DND-41 (cell line): ENCODE measurements at places on chromosomes 5 and 9.

- no peak for DNase-seq
- no peaks in the 10 kb centered on the region for H3K4me1 ChIP-seq
- no peak overlapping the region for H3K27ac ChIP-seq
Measured at GRCh38 chr5:177419046-177419445, 7.4 kb upstream of the GRK6 start.

DNA sequence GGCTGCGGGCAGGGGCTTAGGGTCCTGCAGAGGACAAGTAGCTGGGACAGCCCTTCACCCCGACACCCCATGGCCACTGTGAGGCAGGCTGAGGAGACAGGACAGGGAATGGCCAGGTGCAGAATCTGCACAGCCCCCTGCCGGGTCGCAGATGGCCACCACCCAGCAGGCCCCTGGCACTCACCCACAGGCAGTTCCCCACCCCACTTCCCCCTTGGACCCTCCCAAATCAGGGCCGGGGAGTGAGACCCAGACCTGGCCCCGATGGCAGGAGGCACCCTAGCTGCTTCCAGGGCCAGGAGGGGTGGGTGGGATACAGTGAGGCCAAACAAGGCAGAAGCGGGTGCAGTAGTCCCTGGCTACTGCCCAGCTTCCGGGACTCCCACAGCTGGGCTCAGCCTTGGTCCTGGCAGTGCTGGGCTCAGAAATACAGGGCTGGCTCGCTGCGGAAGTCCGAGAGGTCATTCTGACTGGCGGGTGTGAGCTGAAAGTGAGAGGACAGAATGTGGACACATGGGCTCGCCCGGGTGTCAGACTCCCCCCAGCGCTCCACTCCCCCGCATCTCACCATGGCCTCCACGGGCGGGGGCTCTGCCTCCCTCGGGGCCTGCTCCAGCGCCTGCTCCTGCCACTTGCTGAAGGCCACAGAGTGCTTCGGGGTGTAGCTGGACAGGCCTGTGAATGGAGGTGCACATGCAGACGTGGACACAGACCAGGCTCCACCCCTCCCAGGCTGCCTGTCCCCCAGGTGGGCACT, 3.4 kb downstream of the SSNA1 start:
- no peak for DNase-seq
- H3K36me3 ChIP-seq: peaks cover 32% of the 10 kb centered on the region
- H3K4me1 ChIP-seq: peaks cover 30% of the 10 kb centered on the region
- no peaks in the 10 kb centered on the region for H3K27me3 ChIP-seq
- H3K4me3 ChIP-seq: no peak overlapping the region
- H3K27ac ChIP-seq: no peak overlapping the region

DNA sequence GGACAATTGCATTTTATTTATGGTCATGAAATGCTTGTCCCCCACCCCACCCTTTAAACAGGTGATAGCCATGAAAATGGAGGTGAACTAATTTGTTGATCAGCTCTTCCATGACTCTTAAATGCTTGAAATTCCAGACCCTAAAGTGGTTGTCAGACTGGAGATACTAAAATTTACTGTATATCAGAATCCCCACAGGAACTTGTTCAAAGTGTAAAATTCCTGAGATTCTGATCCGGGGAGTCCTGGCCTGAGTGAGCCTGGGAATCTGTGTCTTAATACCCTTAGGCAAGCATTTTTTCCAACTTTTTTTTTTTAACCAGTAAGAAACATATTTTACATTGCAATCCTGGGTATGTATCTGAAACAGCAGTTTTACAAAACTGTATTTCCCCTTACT, 4.7 kb downstream of the SKP2 start:
- DNase-seq: no peak
- H3K27ac ChIP-seq: no peak overlapping the region
- H3K4me3 ChIP-seq: no peak overlapping the region
- H3K36me3 ChIP-seq: peaks cover 87% of the 10 kb centered on the region

DNA sequence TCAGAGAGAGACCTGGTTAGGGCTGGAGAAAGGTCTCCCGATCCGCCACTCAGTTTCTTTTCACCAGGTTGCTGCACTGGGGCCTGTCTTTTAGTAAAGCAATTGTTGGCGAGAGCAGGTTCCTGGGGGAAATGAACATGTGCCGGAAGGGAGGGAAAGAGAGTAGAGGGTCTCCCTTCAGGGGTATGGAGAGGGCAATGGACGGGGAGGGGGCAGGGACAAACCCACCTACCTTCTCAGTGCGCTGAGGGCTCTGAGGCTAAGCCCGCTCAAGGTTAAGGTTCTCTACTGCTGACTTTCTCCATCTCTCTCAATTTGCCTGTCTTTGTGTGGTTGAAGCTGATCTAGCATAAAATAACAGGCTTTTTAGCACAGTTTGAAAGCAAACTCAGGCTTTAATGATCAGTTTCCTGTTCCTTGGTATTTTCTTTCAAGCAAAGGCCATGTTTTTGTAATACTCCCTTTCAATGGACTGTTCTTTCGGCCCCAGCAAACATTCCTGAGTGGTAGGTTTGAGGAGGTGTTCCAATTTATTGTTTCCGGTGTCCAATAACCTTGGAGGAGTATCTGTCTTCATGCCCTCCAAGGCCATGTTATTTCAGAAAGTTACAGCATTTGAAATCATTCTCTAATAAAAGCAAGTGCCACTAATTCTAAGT, 25.5 kb upstream of the TRAF1 start:
- no peaks in the 10 kb centered on the region for H3K27me3 ChIP-seq
- H3K27ac ChIP-seq: no peak overlapping the region
- H3K4me1 ChIP-seq: no peaks in the 10 kb centered on the region
- H3K36me3 ChIP-seq: no peaks in the 10 kb centered on the region

GRCh38 chr5:8691221-8691620, 822.3 kb downstream of the MTRR start:
- no peaks in the 10 kb centered on the region for H3K36me3 ChIP-seq
- no peak for DNase-seq
- H3K27me3 ChIP-seq: no peaks in the 10 kb centered on the region
- H3K27ac ChIP-seq: no peak overlapping the region
- no peaks in the 10 kb centered on the region for H3K4me1 ChIP-seq

DNA sequence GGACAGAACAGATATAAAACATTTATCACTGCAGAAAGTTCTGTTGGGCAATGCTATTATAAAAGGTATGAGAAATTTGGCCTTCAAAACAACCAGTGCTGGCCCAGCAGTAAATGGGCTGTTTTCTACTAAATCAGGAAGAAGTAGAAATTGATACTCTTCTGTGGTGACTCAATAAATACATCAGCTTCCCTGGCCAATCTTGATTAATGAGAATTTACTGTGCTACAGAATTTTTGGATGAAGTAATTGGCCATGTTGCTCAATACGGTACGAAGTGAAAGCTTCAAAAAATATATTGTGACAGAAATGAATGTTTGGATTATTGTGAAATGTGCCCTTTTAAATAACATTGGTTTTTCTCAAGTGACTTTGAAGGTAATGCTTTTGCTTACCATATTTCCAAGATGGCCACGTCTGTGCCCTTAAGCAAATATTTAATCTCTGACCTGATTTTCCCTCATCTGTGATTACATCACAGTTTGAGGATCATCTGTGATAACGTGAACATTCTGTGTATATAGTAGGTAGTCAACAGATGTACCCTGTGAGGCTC, 4.2 kb downstream of the DNAJA1 start:
- H3K4me1 ChIP-seq: peaks cover 53% of the 10 kb centered on the region
- no peaks in the 10 kb centered on the region for H3K27me3 ChIP-seq
- H3K36me3 ChIP-seq: peaks cover 88% of the 10 kb centered on the region
- H3K4me3 ChIP-seq: no peak overlapping the region
- DNase-seq: no peak
- no peak overlapping the region for H3K27ac ChIP-seq

GRCh38 chr5:78886341-78887230, 98.5 kb downstream of the ARSB start:
- no peak overlapping the region for H3K4me3 ChIP-seq
- no peak for DNase-seq
- H3K27ac ChIP-seq: no peak overlapping the region

- no peaks in the 10 kb centered on the region for H3K27me3 ChIP-seq
- H3K4me3 ChIP-seq: no peak overlapping the region
- peaks cover 17% of the 10 kb centered on the region for H3K36me3 ChIP-seq
- H3K27ac ChIP-seq: no peak overlapping the region
Measured at GRCh38 chr9:37574241-37574721, 1.9 kb downstream of the FBXO10 start.

GRCh38 chr9:119009249-119009648, 360.0 kb downstream of the BRINP1 start:
- no peak for DNase-seq
- H3K27ac ChIP-seq: no peak overlapping the region
- H3K4me1 ChIP-seq: no peaks in the 10 kb centered on the region
- no peaks in the 10 kb centered on the region for H3K36me3 ChIP-seq
- no peak overlapping the region for H3K4me3 ChIP-seq

- DNase-seq: no peak
- H3K36me3 ChIP-seq: no peaks in the 10 kb centered on the region
- H3K27ac ChIP-seq: no peak overlapping the region
- H3K27me3 ChIP-seq: no peaks in the 10 kb centered on the region
- no peak overlapping the region for H3K4me3 ChIP-seq
- H3K4me1 ChIP-seq: no peaks in the 10 kb centered on the region
Measured at GRCh38 chr5:34674187-34674586, 18.1 kb downstream of the RAI14 start.

GRCh38 chr5:129003232-129003631, 37.9 kb downstream of the SLC27A6 start:
- H3K4me3 ChIP-seq: no peak overlapping the region
- no peaks in the 10 kb centered on the region for H3K4me1 ChIP-seq
- no peak overlapping the region for H3K27ac ChIP-seq

GRCh38 chr9:127683723-127684122, 23.1 kb upstream of the CFAP157 start:
- DNase-seq: no peak
- H3K27ac ChIP-seq: no peak overlapping the region
- no peaks in the 10 kb centered on the region for H3K27me3 ChIP-seq

DNA sequence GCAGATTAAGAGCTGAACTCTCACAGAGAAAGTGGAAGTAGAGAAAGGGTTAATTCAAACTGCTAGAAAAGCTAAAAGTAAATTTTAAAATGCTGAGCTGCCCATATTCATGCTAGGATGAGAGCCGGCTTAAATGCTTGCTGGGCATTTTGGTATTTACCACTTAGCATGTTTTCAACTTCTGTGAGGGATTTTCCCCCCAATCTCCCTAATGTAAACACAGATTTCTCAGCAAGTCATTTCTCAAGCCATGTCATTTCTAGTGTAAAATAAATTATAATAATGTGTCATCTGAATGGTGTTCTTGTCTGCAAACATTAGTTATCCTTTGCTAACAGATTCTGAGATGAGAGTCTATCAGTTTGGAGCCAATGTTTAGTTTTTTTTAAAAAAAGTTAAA, 22.3 kb downstream of the RPS23 start:
- H3K4me3 ChIP-seq: no peak overlapping the region
- no peaks in the 10 kb centered on the region for H3K4me1 ChIP-seq
- H3K27me3 ChIP-seq: no peaks in the 10 kb centered on the region
- H3K27ac ChIP-seq: no peak overlapping the region

DNA sequence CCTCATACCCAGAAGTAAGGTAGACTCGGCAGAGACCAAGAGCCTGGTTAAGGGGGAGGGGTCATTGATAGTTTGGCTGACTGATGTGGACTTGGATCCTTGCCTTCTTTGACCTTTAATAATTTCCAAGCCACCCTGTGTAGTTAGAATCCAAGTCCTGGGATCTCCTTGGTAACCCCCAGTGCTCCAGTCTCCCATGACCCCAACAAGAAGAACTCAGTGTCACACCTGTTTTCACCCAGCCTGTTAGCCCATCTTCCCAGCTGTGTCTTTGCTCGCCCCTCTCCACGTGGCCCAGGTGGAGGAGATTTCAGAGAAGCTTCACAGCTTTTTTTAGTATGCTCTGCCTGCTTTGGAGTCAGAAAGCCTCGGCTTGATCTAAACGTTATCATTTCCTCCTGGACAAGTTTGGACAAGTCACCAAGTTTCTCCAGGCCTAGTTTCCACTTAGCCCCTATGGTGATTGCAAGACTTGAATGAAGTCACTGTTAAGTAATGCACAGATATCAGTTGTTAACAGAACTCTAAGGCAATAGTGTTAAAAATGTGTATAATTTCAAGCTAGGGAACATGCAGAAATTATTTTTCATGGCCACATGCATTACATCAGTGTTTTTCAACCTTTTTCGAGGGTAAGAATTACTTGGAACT, 170.0 kb downstream of the TMEM38B start:
- no peaks in the 10 kb centered on the region for H3K27me3 ChIP-seq
- H3K4me3 ChIP-seq: no peak overlapping the region
- no peaks in the 10 kb centered on the region for H3K36me3 ChIP-seq
- no peak overlapping the region; the same call in 1 of the 2 replicates for H3K27ac ChIP-seq
- no peak for DNase-seq
- peaks cover 29% of the 10 kb centered on the region for H3K4me1 ChIP-seq

- no peak overlapping the region for H3K4me3 ChIP-seq
- no peaks in the 10 kb centered on the region for H3K36me3 ChIP-seq
- H3K27ac ChIP-seq: no peak overlapping the region
- no peaks in the 10 kb centered on the region for H3K4me1 ChIP-seq
- no peak for DNase-seq
Measured at GRCh38 chr5:58241389-58241788, 218.5 kb downstream of the PLK2 start.

GRCh38 chr5:136036293-136036911, 7.6 kb downstream of the TGFBI start:
- no peak for DNase-seq
- H3K27me3 ChIP-seq: no peaks in the 10 kb centered on the region
- no peak overlapping the region for H3K4me3 ChIP-seq
- peak overlapping the region; percentile 73 for H3K27ac ChIP-seq
- H3K4me1 ChIP-seq: peaks cover 27% of the 10 kb centered on the region

GRCh38 chr5:156920042-156920860, 42.8 kb downstream of the TIMD4 start:
- no peak overlapping the region for H3K4me3 ChIP-seq
- no peaks in the 10 kb centered on the region for H3K4me1 ChIP-seq
- no peak for DNase-seq
- no peaks in the 10 kb centered on the region for H3K36me3 ChIP-seq

- H3K4me1 ChIP-seq: no peaks in the 10 kb centered on the region
- no peaks in the 10 kb centered on the region for H3K27me3 ChIP-seq
- H3K4me3 ChIP-seq: no peak overlapping the region
- no peak for DNase-seq
Measured at GRCh38 chr5:138686668-138687067, 66.6 kb upstream of the CTNNA1 start.

DNA sequence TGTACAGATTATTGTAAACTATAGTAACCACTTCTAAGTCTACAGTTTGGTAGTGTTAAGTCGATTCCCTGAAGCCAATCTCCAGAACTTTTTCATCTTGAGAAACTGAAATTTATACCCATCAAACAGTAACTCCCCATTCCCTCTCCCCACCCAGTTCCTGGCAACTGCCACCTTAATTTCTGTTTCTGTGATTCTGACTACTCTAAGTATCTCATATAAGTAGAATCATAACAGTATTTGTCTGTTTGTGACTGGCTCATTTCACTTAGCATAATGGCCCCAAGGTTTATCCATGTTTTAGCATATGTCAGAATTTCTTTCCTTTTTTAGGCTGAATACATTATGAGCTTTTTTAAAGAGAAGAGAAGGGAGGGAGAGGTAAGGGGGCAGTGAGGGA, 61.4 kb downstream of the SPOCK1 start:
- H3K27me3 ChIP-seq: no peaks in the 10 kb centered on the region
- no peaks in the 10 kb centered on the region for H3K36me3 ChIP-seq
- H3K4me3 ChIP-seq: no peak overlapping the region
- no peaks in the 10 kb centered on the region for H3K4me1 ChIP-seq

- no peak overlapping the region for H3K27ac ChIP-seq
- no peak for DNase-seq
- H3K36me3 ChIP-seq: no peaks in the 10 kb centered on the region
Measured at GRCh38 chr5:96096724-96097123, 135.1 kb upstream of the ELL2 start.
